ENCODE measurements at places on chromosomes 7 and 10. TPM values are rescaled to one million over a fixed set of nuclear protein-coding genes. Genes with fewer than 3 reads are reported as not detected.

DNA sequence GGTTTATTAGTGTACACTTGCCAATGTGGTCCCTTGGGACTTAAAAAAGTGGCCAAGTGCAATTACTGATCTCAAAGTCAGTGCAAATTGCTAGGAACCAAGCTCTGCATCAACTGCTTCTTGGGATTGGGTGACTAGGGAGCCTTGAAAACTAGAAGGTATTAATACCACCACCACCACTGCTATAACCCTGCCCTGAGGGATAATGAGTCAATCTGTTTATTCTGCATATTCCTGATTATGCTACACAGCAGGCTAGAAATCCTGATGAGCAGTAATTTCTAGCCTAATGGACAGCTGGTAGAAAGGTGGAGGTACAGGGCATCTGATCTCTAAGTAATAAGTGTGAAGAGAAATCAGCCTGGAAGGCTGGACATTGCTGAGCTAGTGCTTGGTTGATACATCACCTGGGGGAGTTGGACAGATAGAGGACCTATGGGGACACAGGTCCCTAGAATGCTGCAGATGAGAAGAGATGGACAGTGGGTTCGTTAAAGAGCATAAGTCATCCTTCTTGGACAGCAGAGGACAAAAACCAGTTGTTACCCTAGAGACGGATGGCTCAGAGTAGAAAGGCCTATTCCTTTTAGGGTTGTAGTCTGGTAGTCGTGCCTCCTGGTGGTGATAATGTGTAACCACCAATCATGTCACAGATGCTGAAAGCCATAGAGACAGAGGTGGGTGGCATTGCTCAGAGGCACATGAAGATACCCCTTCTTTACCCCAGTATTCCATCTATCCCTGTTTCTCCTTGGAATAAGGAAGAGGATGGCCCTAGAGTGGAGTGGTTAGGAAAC, 554.8 kb downstream of the SORCS1 start:
- H3K4me1 ChIP-seq: peaks cover 58% of the 10 kb centered on the region
- peaks cover 5% of the 10 kb centered on the region for H3K36me3 ChIP-seq
- H3K27me3 ChIP-seq: no peaks in the 10 kb centered on the region

GRCh38 chr7:70577078-70577477, 554.9 kb upstream of the GALNT17 start:
- H3K27ac ChIP-seq: no peak overlapping the region
- H3K4me3 ChIP-seq: no peak overlapping the region
- DNase-seq: no peak
- no peaks in the 10 kb centered on the region for H3K27me3 ChIP-seq
- no peaks in the 10 kb centered on the region for H3K36me3 ChIP-seq

DNA sequence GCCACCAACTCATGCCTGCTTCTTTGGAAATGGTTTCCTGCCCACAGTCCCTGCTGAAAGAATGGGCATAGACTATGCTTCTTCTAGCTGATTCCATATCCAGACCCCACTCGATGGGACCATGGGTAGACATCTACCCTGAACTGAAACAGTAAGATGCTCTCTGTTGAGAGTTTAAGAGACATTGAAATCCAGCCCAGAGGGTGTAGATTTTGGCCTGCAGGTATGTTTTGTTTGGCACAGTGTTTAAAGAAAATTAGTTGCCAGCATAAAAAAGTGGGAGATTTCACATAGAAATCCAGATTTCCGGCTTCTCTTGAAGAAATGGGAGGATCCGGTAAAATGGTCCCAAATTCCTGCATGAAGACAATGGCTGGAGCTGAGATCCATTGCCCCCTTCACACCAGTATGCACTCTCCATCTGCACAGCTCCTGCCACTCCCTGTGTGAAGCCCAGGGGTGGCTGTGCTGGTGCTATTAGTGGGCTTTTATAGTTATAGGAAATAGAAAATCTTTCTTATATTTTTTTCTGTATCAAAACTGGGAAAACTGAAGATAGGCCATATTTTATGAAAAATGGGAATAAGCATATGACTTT, 218.1 kb downstream of the PTEN start:
- no peak overlapping the region for H3K27ac ChIP-seq
- peaks cover 31% of the 10 kb centered on the region for H3K4me1 ChIP-seq
- no peaks in the 10 kb centered on the region for H3K36me3 ChIP-seq
- H3K4me3 ChIP-seq: no peak overlapping the region
- no peaks in the 10 kb centered on the region for H3K27me3 ChIP-seq
- DNase-seq: no peak

- peaks cover 5% of the 10 kb centered on the region for H3K36me3 ChIP-seq
- DNase-seq: no peak
- no peak overlapping the region for H3K27ac ChIP-seq
- H3K27me3 ChIP-seq: no peaks in the 10 kb centered on the region
- no peaks in the 10 kb centered on the region for H3K4me1 ChIP-seq
- no peak overlapping the region for H3K4me3 ChIP-seq
Observed at GRCh38 chr10:116115036-116115641, 157.9 kb downstream of the GFRA1 start.

ATRNL1 gene
- 4.0 TPM for total RNA-seq

CRCP gene
- 30.2 TPM for total RNA-seq

SORCS1 gene
- total RNA-seq: not detected

DNA sequence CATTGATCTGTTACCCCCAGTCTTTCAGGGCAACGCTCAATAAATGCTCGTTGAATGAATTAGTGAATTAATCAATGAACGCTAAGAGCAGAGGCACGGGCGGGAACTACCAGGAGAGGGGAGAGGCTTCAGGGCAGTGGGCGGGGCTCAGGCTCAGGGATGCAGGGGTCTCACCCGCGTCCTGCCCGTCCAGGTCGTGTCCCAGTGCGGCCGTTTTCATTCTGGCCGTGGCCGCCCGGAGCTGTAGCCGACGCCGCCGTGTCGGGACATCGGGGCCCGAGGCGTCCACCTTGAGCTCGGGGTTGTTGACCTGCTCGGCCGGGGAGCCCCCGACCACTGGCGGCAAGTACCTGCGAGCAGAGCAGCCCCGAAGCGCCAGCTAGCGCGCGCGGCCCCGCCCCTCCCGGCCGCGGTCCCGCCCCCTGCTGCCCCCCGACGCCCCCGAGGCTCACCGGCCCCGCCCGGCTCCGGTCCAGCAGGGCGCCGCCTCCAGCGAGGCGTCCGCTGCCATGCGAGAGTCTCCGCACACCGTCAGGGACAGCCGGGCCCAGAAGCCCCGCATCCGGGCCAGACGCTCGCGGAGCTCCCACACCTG, 2.8 kb upstream of the GAL3ST4 start:
- no peak for DNase-seq
- H3K4me3 ChIP-seq: peak overlapping the region; percentile 61
- peaks cover 77% of the 10 kb centered on the region for H3K27me3 ChIP-seq
- peaks cover 13% of the 10 kb centered on the region for H3K36me3 ChIP-seq
- H3K27ac ChIP-seq: no peak overlapping the region

- no peak overlapping the region for H3K4me3 ChIP-seq
- H3K36me3 ChIP-seq: no peaks in the 10 kb centered on the region
- no peaks in the 10 kb centered on the region for H3K27me3 ChIP-seq
- no peak for DNase-seq
Observed at GRCh38 chr7:80047856-80048459, 86.7 kb upstream of the GNAI1 start.

GPR26 gene
- not detected for total RNA-seq

- H3K4me1 ChIP-seq: no peaks in the 10 kb centered on the region
- no peak overlapping the region for H3K4me3 ChIP-seq
- H3K27ac ChIP-seq: no peak overlapping the region
- no peak for DNase-seq
- no peaks in the 10 kb centered on the region for H3K27me3 ChIP-seq
- no peaks in the 10 kb centered on the region for H3K36me3 ChIP-seq
Observed at GRCh38 chr10:115045499-115045898, 47.7 kb upstream of the ATRNL1 start.

GRCh38 chr7:50835156-50835555, 52.5 kb upstream of the GRB10 start:
- peak overlapping the region; percentile 86 for H3K27ac ChIP-seq
- peaks cover 83% of the 10 kb centered on the region for H3K4me1 ChIP-seq
- H3K27me3 ChIP-seq: no peaks in the 10 kb centered on the region
- no peak for DNase-seq

GRCh38 chr10:87101996-87102395, 7.0 kb downstream of the SHLD2 start:
- no peak for DNase-seq
- no peaks in the 10 kb centered on the region for H3K27me3 ChIP-seq
- H3K4me3 ChIP-seq: no peak overlapping the region
- no peak overlapping the region for H3K27ac ChIP-seq
- H3K4me1 ChIP-seq: no peaks in the 10 kb centered on the region

HTR7 gene
- total RNA-seq: not detected

MRPS33 gene
- total RNA-seq: 54.6 TPM

DNA sequence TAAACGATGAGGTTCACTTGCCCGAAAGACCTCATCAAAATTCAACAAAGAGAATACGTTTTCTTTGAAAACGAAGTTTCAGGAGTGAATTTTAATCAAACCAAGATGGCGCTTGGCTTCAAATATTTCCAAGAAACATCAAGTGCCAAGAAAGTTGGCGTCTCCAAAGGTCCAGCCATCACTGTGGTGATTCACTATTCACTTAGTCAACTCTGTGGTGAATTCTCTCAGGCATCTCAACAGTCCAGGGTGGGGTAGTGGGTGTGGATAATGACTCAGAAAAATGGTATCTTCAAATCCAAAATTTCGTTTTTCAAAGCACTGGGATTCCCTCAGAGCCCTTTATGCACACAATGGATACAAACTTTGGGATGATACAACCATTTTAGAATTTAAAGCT, 133.1 kb downstream of the SVIL start:
- no peak overlapping the region for H3K27ac ChIP-seq
- DNase-seq: peak; percentile 7
- no peak overlapping the region for H3K4me3 ChIP-seq
- H3K27me3 ChIP-seq: no peaks in the 10 kb centered on the region
- H3K36me3 ChIP-seq: peaks cover 34% of the 10 kb centered on the region

DNA sequence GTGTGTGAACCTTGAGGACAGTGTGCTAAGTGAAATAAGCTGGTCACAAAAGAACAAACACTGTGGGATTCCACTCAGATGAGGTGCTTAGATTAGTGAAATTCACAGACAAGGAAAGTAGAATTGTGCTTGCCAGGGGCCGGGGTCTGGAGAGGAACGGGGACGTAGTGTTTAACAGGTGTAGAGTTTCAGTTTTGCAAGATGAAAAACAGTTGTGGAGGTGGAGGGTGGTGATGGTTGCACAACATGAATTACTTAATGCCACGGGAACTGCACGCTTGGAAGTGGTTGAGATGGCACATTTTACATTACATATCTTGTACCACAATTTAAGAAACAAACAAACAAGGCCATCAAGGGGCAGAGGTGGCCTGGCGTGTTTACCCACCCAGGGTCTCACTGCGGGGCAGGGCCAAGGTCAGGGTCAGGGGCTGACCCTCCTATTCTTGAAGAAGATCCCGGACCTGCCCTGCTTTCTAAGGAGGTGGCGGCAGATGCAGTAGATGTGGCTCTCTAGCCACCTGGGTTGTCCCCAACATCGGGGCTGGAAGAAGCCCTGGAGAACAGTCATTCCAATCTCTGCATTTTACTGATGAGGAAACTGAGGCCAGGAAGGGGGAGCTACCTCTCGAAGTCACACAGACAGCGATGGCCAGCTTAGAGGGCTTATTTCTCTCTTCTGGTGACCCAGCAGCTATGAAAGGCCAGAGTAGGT, 91.5 kb upstream of the LRRC4 start:
- DNase-seq: no peak
- H3K27me3 ChIP-seq: peaks cover 34% of the 10 kb centered on the region
- H3K4me1 ChIP-seq: no peaks in the 10 kb centered on the region
- H3K36me3 ChIP-seq: no peaks in the 10 kb centered on the region
- no peak overlapping the region for H3K27ac ChIP-seq

ARHGAP12 gene
- 60.7 TPM for total RNA-seq

DNA sequence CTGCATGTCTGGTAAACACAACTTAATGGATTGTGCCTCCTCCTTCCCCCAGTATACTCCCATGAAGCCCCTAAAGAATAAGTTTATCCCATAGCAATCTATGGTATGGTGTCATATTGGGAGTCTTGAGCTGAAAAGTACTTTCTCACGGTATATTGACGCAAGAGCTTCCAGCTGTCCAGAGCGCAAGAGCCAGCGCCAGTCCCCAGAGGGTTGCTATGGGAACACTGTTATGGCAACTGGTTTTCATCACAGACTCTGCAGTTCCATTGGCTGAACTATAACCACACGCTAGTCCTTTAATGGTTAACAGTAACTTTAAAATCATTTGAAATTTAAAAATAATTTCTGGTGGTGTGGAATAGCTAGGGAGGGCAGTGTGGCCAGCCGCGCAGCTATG, 46.9 kb downstream of the PRPF18 start:
- H3K27ac ChIP-seq: no peak overlapping the region
- no peaks in the 10 kb centered on the region for H3K36me3 ChIP-seq
- H3K4me1 ChIP-seq: peaks cover 5% of the 10 kb centered on the region

Measured in Calu3 (cell line).